ENCODE measurements at places on chromosomes 2 and 18.

- DNase-seq, result no peak
Measured at GRCh38 chr18:49764032-49764431, 49.3 kb downstream of the ACAA2 start.

- no peak for DNase-seq
Measured at GRCh38 chr2:16404551-16405300, 260.9 kb downstream of the CYRIA start.

DNA sequence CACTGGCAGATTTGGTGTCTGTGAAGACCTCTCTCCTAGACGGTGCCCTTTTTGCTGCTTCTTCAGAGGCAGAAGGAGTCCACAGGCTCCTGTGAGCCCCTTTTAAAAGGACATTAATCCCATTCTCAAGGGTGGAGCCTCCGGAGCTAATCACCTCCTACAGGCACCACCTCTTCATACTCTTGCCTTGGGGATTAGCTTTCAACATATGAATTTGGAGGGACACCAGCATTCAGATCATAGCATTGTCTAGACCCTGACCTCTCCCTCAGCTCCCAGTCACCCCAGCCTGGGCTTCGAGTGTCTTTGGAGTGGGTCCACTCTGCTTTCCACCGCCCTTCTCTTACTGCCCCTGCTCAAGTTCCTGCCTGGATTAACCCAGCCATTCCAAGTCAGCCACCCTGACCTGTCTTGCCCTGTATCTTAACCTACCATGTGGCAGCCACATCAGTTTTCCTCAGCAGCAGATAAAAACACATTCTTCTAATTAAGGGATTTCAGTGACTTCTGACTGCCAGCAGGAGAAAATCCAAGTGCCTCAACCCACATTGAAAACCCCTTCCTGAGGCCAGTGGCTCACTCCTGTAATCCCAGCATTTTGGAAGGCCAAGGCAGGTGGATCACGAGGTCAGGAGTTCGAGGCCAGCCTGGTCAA is 6.1 kb upstream of the NCL start:
- no peak for DNase-seq

- no peak for DNase-seq
Measured at GRCh38 chr2:105738658-105739241, 6.0 kb upstream of the NCK2 start.

DNA sequence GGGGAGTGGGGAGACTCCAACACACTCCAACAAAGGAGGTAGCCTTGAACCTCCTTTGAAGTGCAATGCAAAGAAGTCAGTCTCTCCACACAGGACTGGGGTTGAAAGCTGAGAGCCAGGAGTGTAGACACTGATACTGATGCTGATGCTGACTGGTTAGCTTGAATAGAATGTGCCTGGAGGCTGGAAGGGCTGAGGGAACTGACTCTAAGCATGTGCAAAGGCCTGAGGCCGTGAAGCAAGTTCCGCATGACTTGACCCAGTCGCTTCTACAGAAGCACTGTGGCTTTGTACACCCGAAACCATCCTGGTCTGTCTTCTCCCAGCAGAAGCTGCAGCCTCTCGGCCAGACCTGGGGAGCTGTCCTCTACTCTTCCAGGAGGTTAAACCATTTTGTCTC is 10.4 kb downstream of the FOXI3 start:
- no peak for DNase-seq

- DNase-seq, result no peak
Measured at GRCh38 chr18:37487400-37487867, 78.2 kb downstream of the CELF4 start.

All from activated CD4-positive, alpha-beta T cell treated with anti-CD3 and anti-CD28 coated beads for 48 hours (primary cell).